ENCODE measurements at places on chromosomes 6 and 20.

DNA sequence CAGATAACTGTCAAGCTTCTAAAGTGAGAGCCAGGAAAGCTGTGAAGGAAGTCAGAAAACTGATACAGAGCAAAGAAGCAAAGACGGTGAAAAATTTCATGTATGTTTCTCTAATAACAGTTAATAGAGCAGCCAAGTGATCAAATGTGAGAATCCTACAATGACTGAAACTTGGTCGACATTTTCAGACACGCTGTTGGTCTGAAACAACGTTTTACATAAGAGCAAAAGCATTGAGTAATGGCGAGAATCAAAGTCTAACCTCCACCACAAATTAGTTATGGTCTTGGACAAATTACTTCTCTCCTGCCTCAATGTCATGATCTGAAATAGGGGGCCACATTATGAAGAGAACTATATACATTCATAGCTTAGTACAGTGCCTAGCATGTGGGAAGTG is 3.3 kb downstream of the MKKS start:
- no peak for DNase-seq

DNA sequence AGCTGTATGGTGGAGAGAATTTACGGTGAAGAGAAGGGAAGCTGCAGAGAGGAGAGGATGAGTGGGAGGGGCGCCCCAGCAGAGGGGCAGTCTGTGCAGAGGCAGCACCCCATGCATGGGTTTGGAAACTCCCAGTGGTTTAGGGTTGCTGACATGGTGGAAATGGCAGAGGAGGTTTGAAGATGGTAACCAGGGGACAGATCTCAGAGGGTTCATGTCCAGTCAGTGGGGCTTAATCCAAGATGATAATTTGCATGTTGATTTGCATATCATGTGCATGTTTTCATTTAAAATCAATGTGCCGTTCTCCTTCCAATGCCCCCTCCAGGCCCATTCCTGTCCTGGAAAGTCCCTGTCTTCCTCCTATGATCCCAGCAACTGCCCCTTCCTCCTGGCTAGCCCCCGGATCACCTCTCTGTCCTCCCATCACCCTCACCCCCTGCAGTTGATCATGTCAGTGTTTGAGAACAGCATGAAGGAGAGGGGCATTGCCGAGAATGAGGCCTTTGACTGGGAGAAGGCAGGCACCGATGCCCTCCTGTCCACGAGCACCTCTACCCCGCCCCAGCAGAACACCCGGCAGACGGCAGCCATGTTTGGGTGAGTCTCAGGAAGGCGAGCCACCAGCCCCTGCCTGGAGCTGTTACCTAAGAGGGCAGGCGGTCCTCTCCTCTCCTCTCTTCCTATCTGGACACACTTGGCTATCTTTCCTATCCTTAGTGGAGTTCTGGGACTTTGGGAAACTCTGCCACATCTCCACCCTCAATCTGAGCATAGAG is 14.3 kb downstream of the TTBK1 start:
- no peak for DNase-seq

GRCh38 chr6:130968476-130968875 is 94.6 kb downstream of the EPB41L2 start:
- DNase-seq = peak; percentile 11

DNA sequence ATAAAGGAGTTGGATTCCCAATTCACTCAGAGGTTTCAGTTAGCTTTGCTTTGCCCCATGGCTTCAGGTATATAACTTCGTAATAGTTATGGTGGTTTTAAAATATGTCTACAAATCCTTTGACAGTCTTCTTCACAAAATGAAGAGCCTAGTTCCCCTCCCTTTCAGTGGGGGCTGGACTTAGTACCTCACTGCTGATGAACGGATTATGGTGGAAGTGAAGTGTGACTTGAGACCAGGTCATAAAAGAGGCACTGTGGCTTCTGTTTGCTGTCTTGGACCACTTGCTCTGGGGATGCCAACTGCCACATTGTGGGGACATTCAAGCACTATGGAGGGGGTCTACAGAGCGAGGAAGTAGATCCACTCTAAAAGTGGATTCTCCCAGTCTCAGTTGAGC is 47.5 kb upstream of the NUP153 start:
- no peak for DNase-seq

DNA sequence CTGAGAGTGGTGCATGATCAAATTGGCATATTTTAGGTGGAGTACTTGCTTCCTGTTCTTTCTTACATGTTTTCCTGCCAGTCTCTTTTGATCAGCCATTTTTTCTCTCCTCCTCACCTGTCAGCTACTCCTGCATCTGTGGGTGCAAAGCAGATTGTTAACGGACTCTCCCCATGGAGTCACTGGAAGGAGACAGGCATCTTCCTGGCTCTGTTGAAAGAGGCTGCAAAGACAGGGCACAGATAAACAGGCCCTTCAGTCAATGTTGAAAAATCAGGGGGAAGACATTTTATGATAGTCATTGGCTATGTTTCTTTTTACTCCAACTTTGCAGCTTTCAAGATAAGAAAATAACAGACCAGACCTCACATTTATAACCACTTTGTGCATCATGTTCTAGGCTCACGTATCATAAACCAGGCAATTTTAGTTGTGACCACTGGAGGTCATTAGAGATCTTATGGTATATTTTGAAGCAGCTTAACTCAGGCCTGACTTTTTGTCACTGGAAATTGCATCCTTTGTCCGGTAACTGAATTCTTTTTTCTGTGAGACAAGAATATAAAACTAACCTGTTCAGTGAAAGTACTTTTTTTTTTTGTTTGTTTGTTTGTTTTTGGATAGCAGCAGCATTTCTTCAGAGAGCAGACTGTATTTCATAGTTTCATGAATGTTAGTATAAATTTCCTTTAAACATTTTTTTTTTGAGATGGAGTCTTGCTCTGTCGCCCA is 20.1 kb downstream of the ECT2L start:
- peak; percentile 75 for DNase-seq
